Upper lobe of right lung (tissue), 1 donor: ENCODE measurements at places on chromosomes 12 and 14.

DNA sequence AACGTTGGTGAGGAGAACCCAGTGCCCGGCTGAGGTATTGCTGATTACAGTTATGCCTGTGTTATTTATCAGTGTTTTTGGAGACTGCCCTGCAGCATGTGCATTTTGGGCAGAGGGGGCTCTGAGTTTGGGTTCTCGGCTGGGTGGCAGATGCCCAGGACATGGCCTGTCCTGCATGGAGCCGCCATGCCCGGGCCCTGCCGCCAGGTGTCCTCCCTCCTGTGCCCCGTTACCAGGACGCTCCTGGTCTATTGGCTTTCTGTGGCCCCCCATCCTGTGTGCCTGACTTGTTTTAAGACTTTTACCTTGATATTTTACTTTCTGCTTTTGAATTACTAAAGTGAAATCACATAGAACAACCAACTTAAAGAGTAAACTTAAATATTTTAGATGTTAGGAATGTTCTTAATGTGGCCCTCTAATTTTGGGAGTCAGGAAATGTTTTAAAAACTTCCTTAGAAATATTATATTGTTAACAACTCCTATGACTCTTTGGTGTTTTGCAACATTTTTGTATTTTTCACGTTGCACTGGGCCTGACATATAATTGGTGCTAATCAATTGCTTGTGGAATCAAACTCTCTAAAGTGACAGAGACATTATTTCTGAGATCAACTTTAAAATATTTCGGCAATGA lies 51.8 kb downstream of the PRIMA1 start:
- no peak for DNase-seq

DNA sequence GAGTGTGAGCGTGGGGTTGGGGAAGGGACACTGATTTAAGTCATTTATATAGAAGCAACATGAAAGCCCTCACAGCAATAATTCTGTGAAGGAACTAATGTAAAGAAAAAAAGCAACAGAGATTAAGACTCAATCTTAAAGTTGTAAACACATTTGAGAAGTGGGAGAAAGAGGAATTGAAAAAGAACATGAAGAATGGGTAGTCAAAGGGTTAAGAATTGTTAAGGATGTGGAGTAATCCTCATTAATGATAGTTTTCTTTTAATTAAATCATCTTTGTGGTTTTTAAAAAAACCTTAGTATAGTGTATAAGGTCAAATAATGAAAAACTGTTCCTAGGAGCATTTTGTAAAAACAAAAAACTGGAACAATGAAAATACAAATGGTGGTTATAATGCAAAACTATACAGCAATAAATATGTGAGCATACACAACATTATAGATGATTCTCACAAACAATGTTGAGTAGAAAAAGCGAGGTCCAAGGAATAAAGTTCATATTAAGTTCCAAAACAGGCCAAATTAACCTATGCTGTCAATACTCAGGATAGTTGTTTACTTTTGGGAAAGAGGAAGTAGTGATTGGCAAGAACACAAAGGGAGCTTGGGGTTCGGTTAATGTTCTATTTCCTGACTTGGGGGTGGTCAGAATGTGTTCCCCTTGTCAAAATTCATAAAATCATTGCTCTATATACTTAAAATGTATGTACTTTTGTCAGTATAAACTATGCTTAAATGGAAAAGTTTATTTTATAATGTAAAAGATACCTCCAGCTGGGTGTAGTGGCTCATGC lies 120.4 kb upstream of the ATF7IP start:
- DNase-seq = no peak

- no peak for DNase-seq
These were observed 3.9 kb upstream of the FGF23 start for GRCh38 chr12:4383304-4383865.

- no peak for DNase-seq
These were observed 180.3 kb downstream of the RAD51B start for GRCh38 chr14:67999705-68000384.

- DNase-seq = no peak
These were observed 17.5 kb upstream of the TUBA1A start for GRCh38 chr12:49206389-49206788.

- no peak for DNase-seq
These were observed 169.8 kb upstream of the PELI2 start for GRCh38 chr14:55948399-55948798.

DNA sequence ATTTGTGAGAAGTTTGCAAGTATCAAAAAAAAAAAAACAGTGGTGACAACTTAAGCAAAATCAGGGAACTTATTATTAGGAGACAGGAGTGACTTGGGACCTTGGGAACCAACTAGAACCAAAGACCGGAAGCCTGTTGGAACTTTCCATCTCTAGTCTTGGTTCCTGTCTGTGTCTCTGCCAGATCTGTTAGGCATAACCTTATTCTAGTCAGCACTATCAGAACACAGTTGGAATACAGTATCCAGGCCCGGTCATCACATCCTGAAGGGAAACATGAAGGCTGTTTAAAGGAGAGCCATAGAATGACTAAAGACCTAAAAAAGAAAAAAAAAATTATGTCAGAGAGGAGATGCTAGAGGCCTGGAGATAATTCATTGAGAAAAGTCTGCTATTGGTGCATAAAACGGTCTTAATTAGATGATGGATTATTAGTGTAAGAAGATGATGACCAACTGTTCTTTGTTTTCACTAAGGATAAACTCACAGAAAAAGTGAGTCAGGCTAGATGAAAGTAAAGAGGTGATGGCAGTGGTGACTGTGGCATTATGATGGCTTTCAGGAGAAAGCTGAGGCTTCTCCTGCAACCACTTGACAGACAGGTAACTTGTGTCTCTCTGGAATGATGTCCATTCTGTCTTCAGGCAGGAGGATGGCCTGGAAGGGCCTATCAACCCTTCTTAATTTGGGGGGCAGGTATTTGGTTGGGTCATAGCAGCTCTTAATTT lies 28.2 kb downstream of the DACT1 start:
- DNase-seq = no peak

DNA sequence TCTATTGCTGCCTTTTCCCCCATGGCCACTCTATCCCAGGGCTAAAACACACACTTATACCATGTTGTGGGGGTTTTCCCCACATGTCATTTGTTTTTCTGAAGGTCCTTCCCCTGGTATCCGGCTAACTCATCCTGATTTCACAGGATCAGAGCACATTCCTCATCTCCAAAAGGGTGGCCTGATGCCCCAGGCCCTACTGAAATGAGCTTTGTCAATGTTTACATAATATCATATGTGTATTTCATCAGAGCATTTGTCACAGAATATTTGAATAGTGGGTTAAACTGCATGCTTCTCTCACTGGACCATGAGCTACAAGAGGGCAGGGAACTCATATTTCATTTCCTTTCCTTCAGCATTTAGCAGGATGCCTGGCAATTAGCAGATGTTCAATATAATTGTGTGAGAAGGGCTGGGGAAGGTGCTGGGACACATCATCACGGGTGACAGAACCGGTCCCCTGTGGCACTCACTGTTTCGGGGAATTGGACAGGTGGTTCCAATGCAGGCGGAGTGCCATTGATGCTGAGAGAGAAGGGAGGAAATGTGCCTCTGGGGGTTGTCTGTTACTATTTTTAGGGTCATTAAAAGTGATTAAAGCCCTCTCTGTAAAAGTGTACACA lies 26.8 kb downstream of the EMP1 start:
- DNase-seq = no peak

DNA sequence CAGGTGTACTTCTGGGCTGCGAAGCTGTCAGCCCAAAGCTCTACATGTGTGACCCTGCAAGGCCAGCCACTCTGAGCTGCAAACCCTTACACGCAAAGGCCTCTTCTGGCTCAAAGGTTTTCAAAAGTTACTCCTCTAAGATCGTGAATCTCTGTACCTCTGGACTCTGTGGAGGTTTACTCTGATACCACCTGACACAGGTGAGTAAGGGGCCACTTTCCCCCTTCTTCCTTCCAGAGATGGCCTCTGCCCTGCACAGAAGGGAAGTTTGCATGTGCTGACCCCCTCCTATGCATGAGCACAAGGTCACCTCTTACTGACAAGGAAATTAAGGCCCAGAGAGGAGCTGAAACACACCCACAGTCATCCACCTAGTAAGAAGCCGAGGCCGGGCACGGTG lies 14.5 kb downstream of the ITPK1 start:
- DNase-seq = no peak

- peak; percentile 34 for DNase-seq
These were observed 183.4 kb upstream of the RTL1 start for GRCh38 chr14:101086926-101087325.

GRCh38 chr12:5232291-5232690 lies 188.6 kb downstream of the KCNA5 start:
- DNase-seq = no peak

- no peak for DNase-seq
These were observed 27.3 kb downstream of the SERPINA1 start for GRCh38 chr14:94360945-94361565.

DNA sequence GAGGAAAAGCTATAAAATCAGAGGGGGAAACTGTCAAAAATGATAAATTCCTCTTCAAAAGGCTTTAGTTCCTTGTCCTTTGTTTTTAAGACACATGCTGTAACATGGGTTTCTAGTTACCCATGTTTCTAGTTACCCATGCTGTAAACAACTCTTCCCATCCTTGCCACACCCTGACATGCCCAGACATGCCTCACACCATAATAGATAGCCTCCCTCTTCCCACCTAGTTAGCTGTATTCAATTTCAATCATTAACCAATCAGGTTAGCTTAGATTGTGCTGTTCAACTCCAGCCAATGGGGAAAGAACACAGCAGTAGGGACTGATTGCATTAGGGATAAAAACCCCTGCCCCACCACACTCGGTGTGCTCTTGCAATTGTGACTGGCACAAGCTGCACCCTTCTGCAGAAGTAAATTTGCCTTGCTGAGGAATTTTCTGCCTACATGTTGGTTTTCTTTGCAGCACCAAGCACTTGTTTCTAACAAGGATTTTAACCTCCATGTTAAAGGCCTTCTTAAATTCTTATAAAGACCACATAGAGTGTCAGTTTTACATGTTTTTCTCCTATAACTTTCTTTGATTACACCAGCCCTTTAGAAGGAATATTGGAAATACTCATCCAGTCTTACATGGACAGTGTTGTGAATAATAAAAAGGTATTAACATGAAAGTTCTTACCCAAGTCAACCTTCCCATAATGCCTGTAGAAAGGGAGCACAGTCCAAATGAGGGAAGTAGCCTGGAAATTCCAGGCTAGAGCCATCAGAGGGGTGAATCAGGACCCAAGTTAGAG lies 32.5 kb upstream of the LALBA start:
- no peak for DNase-seq

DNA sequence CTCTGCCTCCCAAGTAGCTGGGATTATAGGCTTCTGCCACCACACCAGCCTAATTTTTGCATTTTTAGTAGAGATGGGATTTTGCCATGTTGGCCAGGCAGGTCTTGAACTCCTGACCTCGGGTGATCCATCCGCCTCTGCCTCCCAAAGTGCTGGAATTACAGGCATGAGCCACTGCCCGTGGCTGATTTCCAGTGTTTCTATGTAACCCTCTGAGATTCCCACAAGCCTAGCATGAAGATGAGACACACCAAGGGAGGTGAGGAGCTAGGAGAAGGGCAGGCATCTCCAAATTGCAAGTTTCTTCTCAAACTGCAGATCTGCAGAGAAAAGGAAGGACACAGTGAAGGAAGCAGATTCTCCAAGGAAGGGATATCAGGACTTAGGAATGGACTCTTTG lies 125.0 kb downstream of the CACNA1C start:
- no peak for DNase-seq

- no peak for DNase-seq
These were observed 172.3 kb upstream of the ATXN7L3B start for GRCh38 chr12:74365178-74365964.

DNA sequence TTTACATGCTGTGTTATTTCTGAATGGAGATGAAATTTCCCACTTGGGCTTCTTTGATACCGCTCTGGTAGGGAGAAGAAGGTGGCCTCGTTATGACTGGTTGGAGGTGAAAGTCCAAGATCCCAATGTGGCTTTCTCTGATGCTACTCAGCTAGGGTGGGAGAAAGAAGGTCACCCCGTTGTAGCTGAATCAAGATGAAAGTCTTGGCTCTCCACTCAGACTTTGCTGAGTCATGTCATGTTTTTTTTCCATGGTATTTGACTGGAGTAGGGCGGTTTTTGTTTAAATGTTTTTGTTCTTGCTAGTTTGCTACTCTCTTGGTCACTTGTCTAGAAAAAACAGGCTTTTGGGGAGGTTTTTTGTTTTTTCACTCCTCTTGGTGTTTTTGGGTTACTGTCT lies 2.4 kb upstream of the PDE6H start:
- DNase-seq = no peak

GRCh38 chr12:54360717-54361456 lies 3.4 kb downstream of the GPR84 start:
- peak; percentile 87 for DNase-seq

DNA sequence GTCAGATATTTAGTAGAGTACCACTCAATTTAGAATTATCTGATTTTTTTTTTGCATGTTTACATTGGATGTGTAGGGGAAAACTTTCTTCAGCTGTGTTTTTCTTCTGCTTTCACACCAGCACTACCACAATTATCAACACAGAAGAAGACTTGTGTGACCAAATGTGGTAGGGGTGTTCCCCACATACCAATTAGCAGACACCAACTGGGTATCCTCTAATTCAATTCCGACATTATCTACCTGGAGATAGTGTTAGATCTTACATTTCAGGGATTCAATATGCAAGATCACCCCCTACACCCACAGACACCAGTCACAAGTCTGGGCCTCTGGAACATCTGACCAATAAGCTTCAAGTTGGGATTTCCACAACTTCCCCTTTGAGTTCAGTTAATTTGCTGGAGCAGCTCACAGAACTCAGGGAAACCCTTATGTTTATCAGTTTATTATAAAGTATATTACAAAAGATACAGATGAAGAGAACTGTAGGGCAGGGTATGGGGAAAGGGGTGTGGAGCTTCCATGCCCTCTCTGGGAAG lies 4.1 kb upstream of the KLRG1 start:
- no peak for DNase-seq

- no peak for DNase-seq
These were observed 3.9 kb downstream of the KRT2 start for GRCh38 chr12:52648012-52648550.

DNA sequence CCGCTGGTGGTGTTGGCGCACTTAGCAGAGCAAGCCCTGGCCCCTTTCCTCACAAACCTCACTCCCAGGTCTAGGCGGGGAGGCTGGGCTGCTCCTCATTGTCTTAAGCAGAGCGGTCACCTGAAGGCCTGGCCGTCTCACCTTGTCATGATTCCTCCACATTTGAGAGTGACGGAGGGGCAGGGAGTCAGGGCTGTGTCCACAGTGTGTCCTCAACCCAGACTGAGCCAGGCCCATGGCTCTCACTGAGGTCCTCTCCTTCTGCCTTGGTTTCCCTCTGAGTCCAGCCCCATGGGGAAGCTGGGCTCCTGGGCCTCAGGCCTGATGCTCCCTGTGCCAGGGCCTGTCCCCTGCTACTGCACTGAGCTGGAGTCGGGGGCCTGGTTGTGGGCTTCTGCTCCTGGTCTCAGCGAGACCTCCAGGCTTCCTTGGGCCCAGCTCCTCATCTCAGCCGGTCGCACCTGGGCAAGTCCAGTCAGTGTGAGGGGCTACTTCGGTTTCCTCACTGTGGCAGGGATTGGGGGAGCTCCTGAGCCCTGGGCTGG lies 44.9 kb downstream of the KRT80 start:
- DNase-seq = no peak

GRCh38 chr14:53545217-53545616 lies 392.1 kb upstream of the DDHD1 start:
- DNase-seq = no peak
